ENCODE measurements at places on chromosomes 11 and 22. TPM values are rescaled to one million over a fixed set of nuclear protein-coding genes. Genes with fewer than 3 reads are reported as not detected.

TRIM5 gene
- 8.8 TPM for polyA plus RNA-seq

DNA sequence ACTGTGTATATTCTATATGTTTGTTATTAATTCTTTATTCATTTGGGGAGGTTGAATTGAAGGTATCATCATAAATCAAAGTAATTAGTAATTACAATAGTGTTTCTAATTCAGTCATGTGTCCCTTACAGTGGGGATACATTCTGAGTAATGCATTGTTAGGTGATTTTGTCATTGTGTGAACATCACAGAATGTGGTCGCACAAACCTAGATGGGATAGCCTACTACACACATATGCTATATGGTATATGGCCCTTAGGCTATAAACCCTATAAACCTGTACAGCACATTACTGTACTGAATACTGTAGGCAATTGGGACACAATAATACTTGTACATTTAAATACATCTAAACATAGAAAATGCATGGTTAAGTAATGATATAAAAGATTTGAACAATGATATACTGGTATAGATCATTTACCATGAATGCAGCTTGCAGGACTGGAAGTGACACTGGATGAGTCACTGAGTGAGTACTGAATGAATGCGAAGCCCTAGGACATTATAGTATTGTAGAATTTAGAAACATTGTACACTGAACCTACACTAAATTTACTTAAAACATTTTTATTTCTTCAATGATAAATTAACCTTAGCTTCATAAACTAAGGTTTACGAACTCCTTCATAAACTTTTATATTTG, 936.2 kb upstream of the CHORDC1 start:
- DNase-seq = no peak

GRCh38 chr11:2662024-2662312, 37.8 kb downstream of the KCNQ1OT1 start:
- no peak for DNase-seq

DNA sequence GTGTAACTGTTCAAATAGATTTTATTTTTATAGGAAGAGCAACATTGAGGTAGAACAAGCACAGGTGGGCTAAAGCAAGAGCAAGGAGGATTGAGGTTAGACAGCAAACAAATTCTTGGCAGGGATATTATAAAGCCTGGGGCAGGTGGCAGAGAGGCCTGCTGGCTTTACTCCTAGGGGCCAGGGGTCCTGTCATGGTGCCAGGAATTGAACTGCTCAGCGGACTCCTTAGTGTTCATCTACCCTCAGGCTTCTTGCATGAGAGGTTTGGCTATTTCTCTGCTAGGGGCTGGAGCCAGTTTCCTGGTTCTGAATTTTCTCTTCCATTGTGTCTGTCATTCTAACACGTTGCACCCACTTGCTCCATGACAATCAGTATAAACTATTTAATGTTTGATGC, 217.2 kb upstream of the NCAM1 start:
- DNase-seq = no peak

MYEOV gene
- 1.1 TPM for polyA plus RNA-seq
